ENCODE measurements at places on chromosomes 1 and 21.

DNA sequence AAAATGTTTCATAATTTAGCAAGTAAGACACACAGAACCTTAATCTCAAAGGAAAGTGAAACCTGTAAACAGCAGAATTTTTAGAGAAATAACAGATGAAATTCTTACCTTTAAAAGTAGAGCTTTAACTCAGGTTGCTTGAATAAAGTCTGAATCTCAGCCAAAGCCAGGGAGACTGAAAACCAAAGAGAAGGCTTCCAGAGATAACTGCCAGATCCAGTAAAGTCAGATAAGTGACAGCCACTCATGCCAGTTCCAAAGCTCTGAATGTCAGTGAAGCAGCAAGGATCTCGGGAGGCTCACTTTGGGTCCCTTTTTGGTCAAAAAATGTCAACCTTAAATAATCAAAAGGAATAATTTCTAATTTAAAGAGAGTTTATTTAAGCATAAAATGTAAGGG, 199.9 kb upstream of the CHRM3 start:
- DNase-seq: no peak

GRCh38 chr1:16718908-16719533, 21.3 kb upstream of the RNU1-4 start:
- no peak for DNase-seq

DNA sequence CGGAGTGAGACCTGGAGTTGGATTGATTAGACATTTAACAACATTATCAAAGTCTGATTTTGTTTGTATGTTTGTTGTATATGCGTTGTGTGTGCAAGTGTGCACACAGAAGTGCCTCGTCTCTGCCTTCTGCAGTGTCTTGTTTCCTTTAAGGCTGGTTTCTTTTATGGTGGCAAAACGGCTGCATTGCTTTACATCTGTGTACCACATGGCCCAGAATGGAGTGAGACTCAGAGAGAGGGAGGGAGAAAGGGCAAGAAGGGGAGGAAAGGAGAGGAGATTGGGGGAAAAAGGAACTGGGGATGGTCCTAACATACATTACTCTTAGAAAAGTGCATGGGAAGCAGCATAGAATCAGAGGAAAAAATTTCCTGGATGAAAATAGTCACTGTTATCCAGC, 99.7 kb upstream of the WLS start:
- no peak for DNase-seq

DNA sequence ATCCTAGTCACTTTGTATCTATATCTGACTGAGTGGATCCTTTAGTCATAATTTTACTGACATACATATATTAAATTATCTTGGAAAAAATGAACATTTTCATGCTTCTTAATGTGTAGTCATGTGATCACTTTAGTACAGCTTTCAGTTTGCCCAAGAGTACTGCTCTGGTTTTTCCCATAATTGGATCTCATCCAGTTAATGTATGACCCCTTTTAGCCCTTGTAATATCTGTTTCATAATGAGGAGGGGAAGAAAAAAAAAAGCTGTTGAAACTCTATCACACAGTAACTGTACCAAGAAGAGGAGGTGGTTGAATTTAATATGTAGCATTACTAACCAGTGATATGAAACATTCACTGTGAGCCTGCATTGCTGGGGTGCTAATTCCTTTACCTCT, 328.7 kb downstream of the PTPRC start:
- no peak for DNase-seq

DNA sequence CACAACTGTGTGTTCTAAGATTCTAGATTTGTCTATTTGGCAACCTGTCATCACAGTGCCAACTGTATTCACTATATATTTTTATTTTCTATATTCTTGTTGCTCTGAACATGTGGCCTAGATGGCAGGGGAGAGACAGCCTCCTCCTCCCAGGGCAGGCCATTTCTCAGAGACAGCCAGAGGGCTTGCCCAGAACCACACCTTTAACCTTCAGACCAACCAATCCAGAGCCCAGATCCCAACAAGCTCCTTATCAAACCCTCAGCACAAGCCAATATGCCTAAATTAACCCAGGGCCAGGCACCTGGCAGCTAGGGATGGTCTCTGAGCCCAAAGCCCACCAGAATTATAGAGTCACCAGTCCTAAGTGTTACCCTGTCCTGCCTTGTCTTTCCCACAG, 19.3 kb downstream of the TRIM11 start:
- no peak for DNase-seq

DNA sequence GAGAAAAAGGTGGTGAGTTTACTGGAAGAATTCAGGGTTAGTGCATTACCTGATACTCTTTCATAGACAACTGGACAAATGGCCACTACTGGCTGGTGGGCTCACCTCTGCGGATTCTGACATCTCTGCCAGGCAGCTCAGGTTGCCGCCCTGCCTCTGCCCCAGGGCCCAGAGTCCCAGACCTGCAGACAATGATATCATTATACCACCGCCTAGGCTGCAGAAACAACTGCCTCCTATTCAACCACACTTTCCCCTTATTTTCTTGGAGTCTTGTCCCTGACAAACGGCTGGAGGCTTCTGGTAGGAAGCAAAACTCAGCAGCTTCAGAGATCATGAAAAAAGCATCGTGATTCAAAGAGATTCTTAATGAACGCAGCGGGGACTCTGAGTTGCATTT, 37.0 kb downstream of the IRF2BP2 start:
- no peak for DNase-seq

- no peak for DNase-seq
Measured at GRCh38 chr1:198628067-198628455, 10.8 kb upstream of the PTPRC start.

GRCh38 chr1:201126832-201127754, at the start of gene ASCL5:
Gene ASCL5, minus strand, starts transcription at chr1:201127184. Its CDS starts 11,812 bp downstream, at chr1:201115372.
- no peak for DNase-seq

DNA sequence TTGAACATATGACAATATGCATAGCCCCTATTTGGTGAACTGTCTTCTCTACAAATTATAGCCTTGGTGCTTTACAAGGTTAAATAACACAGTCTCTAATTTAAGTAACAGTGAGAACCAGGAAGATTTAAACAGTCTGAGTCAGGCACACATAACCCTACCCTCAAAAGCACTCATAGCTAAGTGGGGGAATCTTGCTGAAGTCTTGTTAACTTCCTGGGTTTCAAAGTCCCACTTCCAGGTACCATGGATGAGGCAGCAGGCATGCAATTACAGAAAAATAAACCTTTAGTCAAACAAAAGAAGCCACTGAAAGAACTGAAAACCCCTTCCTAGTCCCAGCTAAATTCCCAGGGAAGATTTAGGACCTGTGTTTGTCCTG, 147.6 kb downstream of the PBX1 start:
- DNase-seq: no peak

GRCh38 chr1:9558946-9559545, 19.8 kb downstream of the SLC25A33 start:
- no peak for DNase-seq

GRCh38 chr1:113784104-113784779, 25.0 kb upstream of the PHTF1 start:
- DNase-seq: no peak

Measured in activated CD4-positive, alpha-beta T cell treated with anti-CD3 and anti-CD28 coated beads for 1 hour (primary cell).